ENCODE measurements at places on chromosomes 3 and 15. TPM values are rescaled to one million over a fixed set of nuclear protein-coding genes. Genes with fewer than 3 reads are reported as not detected.

GABRR3 gene
- total RNA-seq, result not detected

SQOR gene
- total RNA-seq, result 193 TPM

CMTM8 gene
- total RNA-seq, result 0.36 TPM

DNA sequence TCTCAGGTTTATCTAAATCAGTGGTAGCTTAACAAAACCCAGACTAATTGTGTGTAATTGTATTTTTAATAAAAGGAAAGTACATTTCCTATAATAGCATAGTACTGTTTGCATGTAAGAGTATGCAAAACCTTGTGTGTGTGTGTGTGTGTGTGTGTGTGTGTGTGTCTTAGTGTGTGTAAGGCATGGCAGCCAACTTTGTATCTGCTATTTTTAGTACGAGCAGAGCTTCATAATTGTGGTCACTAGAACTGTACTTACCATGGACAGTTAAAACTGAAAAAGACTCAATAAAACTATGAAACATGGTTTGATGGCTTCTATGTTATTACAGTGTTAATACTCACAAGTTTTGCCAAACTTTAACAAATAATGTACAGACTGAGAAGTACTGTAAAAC is 6.2 kb downstream of the P2RY1 start:
- peaks cover 1% of the 10 kb centered on the region for H3K36me3 ChIP-seq
- H3K27ac ChIP-seq, result no peak overlapping the region
- H3K4me1 ChIP-seq, result peaks cover 3% of the 10 kb centered on the region
- DNase-seq, result no peak
- H3K4me3 ChIP-seq, result no peak overlapping the region
- H3K27me3 ChIP-seq, result peaks cover 2% of the 10 kb centered on the region

- DNase-seq, result no peak
- H3K27me3 ChIP-seq, result peaks cover 12% of the 10 kb centered on the region
- no peak overlapping the region for H3K27ac ChIP-seq
- peaks cover 45% of the 10 kb centered on the region for H3K4me1 ChIP-seq
Measured at GRCh38 chr15:69725275-69725674, 272.7 kb downstream of the RPLP1 start.

ZNF660 gene
- 2.5 TPM for total RNA-seq

NISCH gene
- 72.5 TPM for total RNA-seq

GRCh38 chr3:133384331-133385027 is 15.4 kb upstream of the BFSP2 start:
- no peaks in the 10 kb centered on the region for H3K36me3 ChIP-seq
- no peak overlapping the region for H3K4me3 ChIP-seq
- peaks cover 5% of the 10 kb centered on the region for H3K27me3 ChIP-seq
- no peak for DNase-seq
- H3K4me1 ChIP-seq, result no peaks in the 10 kb centered on the region

HTR3E gene
- not detected for total RNA-seq

ENTPD3 gene
- not detected for total RNA-seq

GRCh38 chr3:53044711-53045517 is 959 bp downstream of the SFMBT1 start:
- DNase-seq, result peak; percentile 73
- H3K36me3 ChIP-seq, result no peaks in the 10 kb centered on the region
- H3K4me1 ChIP-seq, result peaks cover 22% of the 10 kb centered on the region
- peak overlapping the region; percentile 94 for H3K4me3 ChIP-seq

DNA sequence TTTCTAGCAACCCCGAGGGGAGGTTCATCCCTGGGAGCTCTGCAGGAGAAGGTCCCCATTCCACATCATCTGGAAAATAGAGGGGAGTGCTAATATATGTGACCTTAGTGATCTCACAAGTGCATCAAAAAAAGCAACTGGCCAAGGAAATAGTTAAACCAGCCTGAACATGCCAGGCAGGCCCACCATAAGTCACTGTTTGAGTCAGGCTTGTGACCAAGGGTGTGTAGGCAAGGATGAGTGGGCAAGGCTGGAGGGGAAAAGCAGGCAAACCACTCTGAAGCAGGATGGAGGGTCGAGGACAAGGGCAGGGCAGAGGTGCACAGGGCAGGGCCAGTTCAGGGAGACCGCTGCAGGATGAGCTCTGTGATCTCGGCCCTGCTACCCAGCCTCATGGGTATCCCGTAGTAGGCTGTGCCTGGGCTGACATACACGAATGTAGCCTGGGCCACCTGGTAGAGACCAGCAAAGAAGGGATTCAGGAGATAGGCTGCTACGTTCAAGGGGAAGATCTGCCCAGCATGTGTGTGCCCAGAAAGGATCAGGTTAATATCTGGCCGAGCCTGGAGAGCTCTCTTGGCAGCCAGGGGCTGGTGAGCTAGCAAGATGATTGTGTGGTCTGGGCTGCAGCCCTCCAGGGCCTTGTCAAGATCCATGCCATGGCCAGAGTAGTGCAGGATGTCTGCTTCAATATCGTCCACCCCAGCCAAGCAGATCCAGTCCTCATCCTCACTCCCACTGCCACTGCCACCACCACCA is 4.3 kb downstream of the GLB1 start:
- no peaks in the 10 kb centered on the region for H3K27me3 ChIP-seq
- H3K27ac ChIP-seq, result no peak overlapping the region
- H3K4me1 ChIP-seq, result peaks cover 64% of the 10 kb centered on the region
- H3K4me3 ChIP-seq, result no peak overlapping the region
- H3K36me3 ChIP-seq, result peaks cover 9% of the 10 kb centered on the region

DNA sequence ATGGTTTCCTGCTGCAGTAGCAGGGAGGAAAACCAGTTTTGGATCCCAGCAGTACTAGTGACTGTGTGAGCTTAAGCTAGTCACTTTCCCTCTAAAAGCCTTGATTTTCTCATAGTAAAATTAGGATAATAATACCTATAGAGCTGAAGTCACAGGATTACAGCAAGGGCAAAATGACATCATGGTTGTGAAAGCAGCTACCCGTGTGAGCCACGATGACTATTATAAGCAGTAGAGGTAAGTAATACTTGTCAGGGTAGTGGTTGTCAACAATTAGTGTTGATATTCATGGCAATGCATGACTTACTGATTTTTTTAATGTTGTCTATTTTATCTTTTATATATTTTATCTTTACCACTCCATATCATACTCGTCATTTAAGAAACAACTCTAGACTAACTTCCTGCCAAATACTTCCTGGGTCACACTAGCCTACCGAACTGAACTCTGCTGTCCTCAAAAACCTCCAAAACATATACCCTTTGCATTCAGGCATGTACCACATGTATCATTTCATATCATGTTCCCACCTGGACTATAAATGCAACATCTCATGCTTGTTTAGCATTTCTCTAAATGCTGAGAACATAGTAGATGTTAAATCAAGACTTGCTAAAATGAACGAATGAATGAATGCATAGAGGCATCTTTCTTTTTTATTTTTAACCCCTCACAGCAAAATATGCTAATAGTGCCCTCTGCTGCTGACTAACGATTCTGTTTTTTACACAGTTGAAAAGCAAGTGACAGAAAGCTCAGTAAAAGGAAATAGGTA is 172.6 kb downstream of the P3H2 start:
- H3K36me3 ChIP-seq, result no peaks in the 10 kb centered on the region
- peaks cover 12% of the 10 kb centered on the region for H3K27me3 ChIP-seq
- no peak overlapping the region for H3K4me3 ChIP-seq
- H3K27ac ChIP-seq, result no peak overlapping the region
- no peak for DNase-seq

STIMATE gene
- 31.1 TPM for total RNA-seq

GRCh38 chr3:138314751-138315150 is 14.9 kb downstream of the NME9 start:
- peaks cover 31% of the 10 kb centered on the region for H3K27me3 ChIP-seq
- no peaks in the 10 kb centered on the region for H3K4me1 ChIP-seq
- no peak overlapping the region for H3K4me3 ChIP-seq
- DNase-seq, result no peak
- no peak overlapping the region for H3K27ac ChIP-seq

DNA sequence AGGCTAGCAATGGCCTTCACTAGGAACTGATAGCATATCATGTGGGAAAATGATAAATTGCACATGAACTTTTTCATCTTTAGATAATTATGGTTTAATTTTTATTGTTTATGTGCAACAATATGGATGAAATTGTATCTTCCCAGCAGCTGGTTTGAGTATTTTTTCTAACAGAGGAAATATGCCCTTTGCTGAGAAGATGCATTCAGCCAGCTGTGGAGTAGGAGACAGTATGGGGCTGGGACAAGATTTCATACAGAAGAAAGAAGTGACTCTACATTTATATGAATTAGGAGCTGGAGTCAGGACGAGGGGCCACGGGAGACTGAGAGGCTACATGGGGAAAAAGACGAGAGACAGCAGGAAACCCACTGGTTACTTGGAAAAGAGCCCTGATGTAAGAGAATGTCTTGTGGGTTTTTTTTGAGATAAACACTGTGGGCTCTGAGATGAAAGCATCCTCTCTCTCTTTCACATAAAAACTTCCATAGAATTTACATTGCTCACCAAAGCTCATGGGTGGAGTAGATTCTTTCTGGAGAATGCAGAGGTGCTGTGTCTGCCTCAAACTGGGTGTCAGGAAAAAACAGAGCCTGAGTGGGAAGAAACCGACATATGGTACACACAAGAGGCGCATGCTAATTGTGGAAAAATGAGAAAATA is 115.2 kb upstream of the PDZRN3 start:
- H3K4me1 ChIP-seq, result no peaks in the 10 kb centered on the region
- DNase-seq, result no peak
- H3K27ac ChIP-seq, result no peak overlapping the region
- H3K27me3 ChIP-seq, result no peaks in the 10 kb centered on the region
- H3K4me3 ChIP-seq, result no peak overlapping the region

DNA sequence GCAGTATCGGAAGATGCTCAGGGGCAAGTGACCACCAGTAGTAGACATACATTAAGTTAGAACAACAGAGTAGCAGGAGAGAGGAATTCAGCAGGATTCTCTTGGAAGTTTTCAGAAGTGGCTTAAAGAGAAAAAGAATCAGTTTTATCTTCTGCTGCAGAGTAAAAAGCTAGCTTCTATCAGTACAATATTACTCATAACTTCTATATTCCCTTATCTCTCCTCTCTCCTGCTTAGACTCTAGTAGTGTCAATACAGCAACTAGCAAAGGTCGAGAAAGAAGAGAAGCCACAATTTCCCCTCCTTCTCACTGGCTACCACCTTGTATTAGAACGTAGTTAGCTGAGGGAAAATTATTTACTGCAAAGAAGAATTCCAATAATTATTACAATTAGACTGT is 539.7 kb downstream of the DIPK2A start:
- no peak overlapping the region for H3K4me3 ChIP-seq
- H3K36me3 ChIP-seq, result no peaks in the 10 kb centered on the region
- H3K4me1 ChIP-seq, result no peaks in the 10 kb centered on the region
- no peak overlapping the region for H3K27ac ChIP-seq

GRCh38 chr15:29672923-29673809 is 149.1 kb downstream of the TJP1 start:
- H3K4me3 ChIP-seq, result no peak overlapping the region
- H3K27ac ChIP-seq, result no peak overlapping the region
- peaks cover 12% of the 10 kb centered on the region for H3K4me1 ChIP-seq
- H3K36me3 ChIP-seq, result no peaks in the 10 kb centered on the region
- DNase-seq, result no peak

DNA sequence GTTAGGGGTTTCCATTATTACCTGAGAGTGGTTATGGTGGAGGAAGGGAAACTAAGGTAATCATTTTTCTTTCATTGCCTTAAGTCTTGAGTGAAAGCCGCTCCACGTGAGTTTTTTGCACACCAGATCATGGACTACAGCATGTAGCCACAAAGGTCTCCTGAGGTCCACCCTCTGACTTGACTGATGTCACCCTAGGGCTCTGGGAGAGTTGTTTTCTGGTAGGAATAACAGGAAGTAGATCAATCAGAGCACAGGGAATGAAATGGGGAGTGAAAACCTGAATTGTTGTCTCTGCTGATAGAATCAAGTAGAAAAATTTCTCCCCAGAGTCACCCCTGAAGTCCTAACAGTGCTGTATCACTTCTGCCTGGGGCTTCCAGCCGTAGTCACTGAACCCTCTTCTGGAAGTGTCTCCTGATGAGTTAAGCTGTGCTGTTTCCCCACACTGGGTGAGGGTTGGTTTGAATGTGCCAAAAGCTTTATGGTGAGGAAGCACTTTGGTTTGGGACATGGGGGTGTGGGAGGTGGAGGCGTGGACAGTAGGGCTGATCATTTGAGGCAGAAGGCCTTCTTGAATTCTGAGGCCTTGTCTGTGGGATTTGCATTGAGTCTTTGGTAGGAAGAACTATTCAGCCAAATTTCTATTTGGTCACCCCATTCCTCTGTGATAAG is 64.3 kb downstream of the SLCO3A1 start:
- no peak for DNase-seq
- no peak overlapping the region for H3K4me3 ChIP-seq
- no peaks in the 10 kb centered on the region for H3K36me3 ChIP-seq
- H3K27me3 ChIP-seq, result no peaks in the 10 kb centered on the region
- peaks cover 37% of the 10 kb centered on the region for H3K4me1 ChIP-seq

P2RY12 gene
- not detected for total RNA-seq

ACAN gene
- total RNA-seq, result 0.05 TPM

ECT2 gene
- 27.8 TPM for total RNA-seq

GOLGA6L7 gene
- total RNA-seq, result not detected

DNA sequence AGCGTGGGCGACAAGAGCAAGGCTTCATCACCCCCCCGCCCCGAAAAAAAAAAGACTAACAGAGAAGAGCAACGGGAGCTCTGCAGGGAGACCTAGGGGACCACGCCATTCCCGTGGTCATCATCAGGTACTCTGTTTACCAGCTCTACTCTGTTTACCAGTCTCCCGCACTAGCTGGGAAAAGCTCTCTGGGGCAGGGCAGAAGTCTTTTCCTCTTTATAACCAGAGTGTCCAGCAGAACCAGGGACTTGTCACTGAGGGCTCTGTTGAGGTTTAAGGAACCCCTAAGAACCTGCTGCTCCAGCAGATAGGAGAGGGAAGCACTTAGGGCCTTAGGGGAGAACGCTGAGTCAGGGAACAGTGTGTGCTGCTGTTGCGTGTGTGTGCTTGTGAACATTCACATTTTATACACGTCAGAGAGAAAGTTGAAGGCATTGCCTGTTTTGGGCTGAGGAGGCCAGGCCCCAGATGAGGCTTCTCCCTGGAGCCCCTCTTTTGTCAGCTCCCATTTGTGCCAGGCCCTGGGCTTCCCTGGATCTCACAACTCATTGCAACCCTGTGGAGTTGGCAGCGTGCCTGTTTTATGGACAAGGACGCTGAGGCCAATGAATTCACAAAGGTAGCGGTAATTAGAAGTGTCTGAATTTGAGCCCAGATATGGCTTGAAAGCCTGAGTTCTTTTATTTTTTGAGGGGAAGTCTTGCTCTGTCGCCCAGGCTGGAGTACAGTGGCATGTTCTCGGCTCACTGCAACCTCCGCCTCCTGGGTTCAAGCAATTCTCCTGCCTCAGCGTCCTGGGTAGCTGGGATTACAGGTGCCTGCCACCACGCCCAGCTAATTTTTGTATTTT is 24.2 kb upstream of the ERICH6 start:
- no peaks in the 10 kb centered on the region for H3K27me3 ChIP-seq
- H3K27ac ChIP-seq, result no peak overlapping the region
- peaks cover 4% of the 10 kb centered on the region for H3K4me1 ChIP-seq
- no peak overlapping the region for H3K4me3 ChIP-seq
